ENCODE measurements at places on chromosomes 11 and 22.

- H3K27me3 ChIP-seq, result no peaks in the 10 kb centered on the region
- no peaks in the 10 kb centered on the region for H3K36me3 ChIP-seq
- DNase-seq, result no peak
These were observed 23.1 kb upstream of the SOX10 start for GRCh38 chr22:38007330-38007902.

DNA sequence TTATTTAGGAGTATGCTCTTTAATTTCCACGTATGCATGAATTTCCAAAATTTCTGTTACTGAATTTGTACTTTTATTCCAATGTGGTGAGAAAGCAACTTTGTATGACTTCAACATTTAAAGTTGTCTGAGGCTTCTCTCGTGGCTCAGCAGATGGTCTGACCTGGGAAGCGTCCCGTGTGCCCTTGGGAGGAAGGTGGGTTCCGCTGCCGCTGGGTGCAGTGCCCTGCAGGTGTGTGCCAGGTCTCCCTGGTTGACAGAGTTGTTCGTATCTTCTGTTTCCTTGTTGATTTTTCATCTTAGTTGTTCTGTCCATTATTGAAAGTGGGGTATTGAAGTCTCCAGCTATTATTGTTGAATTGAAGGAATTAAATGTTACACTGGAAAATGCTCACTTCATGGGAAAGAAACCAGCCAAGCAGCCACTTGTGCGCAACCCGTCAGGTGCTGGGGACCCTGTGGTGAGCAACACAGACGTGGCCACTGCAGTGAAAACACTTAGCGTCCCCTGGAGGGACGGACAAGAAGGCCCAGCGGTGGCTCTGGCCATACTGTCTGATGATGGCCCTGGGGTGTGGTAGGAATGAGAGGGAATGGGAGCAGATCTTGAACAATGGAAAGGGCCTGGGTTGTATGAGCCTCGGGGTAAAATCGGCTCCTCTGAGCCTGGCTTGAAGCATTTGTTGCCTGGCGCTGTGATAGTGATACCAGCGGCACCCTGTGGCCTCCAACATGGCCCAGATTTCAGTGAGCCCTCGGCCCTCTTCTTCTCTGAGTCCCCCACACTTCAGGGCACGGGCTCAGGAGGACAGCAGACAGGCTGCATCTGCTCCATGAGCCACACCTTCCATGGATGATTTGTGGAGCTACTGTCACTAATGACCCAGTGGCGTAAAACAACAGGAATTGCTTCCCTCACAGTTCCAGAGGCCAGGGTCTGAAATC, 31.5 kb upstream of the KRTAP5-7 start:
- peaks cover 8% of the 10 kb centered on the region for H3K4me1 ChIP-seq
- DNase-seq, result no peak
- peaks cover 63% of the 10 kb centered on the region for H3K36me3 ChIP-seq
- H3K4me3 ChIP-seq, result no peak overlapping the region
- no peaks in the 10 kb centered on the region for H3K27me3 ChIP-seq

GRCh38 chr11:36300650-36301049, 4.6 kb downstream of the PRR5L start:
- DNase-seq, result no peak
- no peak overlapping the region for H3K27ac ChIP-seq
- H3K27me3 ChIP-seq, result peaks cover 11% of the 10 kb centered on the region

- peaks cover 56% of the 10 kb centered on the region for H3K27me3 ChIP-seq
- no peak overlapping the region for H3K27ac ChIP-seq
- H3K4me3 ChIP-seq, result no peak overlapping the region
- no peaks in the 10 kb centered on the region for H3K36me3 ChIP-seq
These were observed 2.1 kb downstream of the TP53AIP1 start for GRCh38 chr11:128940603-128941002.

GRCh38 chr11:70072461-70072860, 5.7 kb upstream of the ANO1 start:
- H3K36me3 ChIP-seq, result no peaks in the 10 kb centered on the region
- H3K27me3 ChIP-seq, result peaks cover 92% of the 10 kb centered on the region
- H3K27ac ChIP-seq, result no peak overlapping the region
- H3K4me3 ChIP-seq, result no peak overlapping the region

- peaks cover 3% of the 10 kb centered on the region for H3K36me3 ChIP-seq
- no peaks in the 10 kb centered on the region for H3K27me3 ChIP-seq
- H3K27ac ChIP-seq, result peak overlapping the region; percentile 67
- H3K4me3 ChIP-seq, result no peak overlapping the region
- H3K4me1 ChIP-seq, result peaks cover 38% of the 10 kb centered on the region
These were observed 22.5 kb downstream of the PARVB start for GRCh38 chr22:44046485-44047141.

- 0 out of 3 replicates have a peak, but pooled peaks cover 3% of the 10 kb centered on the region for H3K4me1 ChIP-seq
- H3K27me3 ChIP-seq, result no peaks in the 10 kb centered on the region
- H3K4me3 ChIP-seq, result no peak overlapping the region
- H3K27ac ChIP-seq, result no peak overlapping the region
- H3K36me3 ChIP-seq, result peaks cover 6% of the 10 kb centered on the region
These were observed 14.6 kb downstream of the CCDC34 start for GRCh38 chr11:27348340-27348873.

Data from K562 (cell line).